ENCODE measurements at places on chromosomes 2 and 18.

DNA sequence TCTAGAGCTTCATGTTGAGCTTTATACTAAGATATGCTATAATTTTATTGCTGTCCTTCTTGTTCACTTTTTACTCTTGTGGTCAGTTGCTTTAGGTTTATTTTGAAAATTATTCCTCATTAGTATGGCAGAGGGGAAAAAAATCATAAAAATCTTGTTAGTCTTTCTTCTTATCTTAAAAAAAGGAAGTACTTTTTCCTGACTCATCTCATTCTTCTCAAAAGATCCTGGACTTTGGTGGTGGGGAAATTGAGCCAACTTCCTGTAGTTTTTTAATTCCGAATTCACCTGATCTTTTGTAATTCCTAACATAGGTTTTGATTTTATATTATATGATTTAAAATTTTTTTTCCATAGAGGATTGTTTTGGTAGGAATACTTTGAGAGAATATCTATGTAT lies 3.8 kb downstream of the SLC4A1AP start:
- no peak for DNase-seq

DNA sequence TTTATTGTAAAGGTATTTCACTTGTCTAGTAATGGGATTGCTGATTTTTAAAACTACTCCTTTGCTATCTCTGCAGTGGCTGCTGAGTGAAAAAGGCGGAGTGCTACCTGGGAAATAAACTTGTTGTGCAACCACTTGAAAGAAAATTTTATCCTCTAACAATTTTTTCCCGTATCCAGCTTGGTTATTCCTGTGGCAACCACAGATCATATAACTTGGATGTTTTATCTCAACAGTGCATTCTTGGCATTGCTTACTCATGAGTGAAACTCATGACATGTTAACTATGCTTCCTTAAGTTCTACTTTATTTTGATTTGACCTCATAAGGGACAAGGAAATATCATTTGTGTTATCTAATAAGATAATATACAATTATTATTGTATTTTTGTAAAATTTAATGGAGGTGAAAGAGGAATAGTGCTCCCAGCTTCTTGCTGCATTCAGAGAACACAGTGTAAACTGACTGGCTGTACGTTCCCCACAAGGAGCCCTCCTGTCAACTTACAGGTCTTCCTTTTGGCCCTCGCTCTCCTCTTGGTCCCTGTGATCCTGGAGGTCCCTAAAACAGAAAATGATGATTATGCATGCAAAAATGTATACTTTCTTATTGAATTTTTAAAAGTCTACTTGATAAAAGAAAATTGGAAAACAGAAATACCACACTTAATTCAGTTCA lies 82.7 kb downstream of the COL5A2 start:
- peak; percentile 83 for DNase-seq

DNA sequence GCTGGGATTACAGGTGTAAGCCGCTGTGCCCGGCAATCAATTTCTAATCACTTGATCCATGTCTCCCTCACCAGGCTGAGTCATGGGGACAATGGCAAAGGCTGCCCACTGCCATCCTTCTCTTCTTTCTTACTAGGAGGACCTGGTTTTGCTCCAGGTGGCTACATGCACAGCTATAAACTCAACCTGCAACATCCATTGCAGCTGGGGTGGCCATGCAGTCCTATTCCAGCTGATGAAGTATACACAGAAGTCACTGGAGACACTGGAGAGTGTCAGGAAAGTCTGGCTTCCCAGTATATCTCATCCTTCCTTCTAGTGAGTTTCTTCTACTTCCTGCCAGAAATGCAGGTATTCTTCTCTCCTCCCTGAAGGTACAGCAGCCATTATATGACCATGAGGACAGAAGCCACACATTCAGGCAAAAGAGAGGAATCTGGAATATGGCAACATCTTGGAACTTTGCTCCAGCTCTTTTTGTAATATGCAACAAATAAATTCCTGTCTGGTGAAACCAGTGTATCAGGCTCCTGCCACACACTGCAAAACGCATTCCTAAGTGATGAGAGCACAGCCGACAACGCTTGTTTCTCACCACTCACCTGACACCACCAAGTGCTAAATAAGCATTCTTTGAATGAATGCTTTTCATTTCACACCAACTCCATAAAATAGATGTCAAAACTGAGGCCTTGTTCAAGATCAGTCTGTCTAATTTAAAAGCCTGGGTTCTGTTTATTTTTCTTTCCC lies 32.3 kb downstream of the SCTR start:
- peak; percentile 85 for DNase-seq

GRCh38 chr2:25582077-25582830 lies 91.1 kb downstream of the DTNB start:
- no peak for DNase-seq

- no peak for DNase-seq
These were observed 6.6 kb downstream of the NMUR1 start for GRCh38 chr2:231523451-231524285.

- peak; percentile 32 for DNase-seq
These were observed 60.1 kb upstream of the KIF5C start for GRCh38 chr2:148814860-148815419.

DNA sequence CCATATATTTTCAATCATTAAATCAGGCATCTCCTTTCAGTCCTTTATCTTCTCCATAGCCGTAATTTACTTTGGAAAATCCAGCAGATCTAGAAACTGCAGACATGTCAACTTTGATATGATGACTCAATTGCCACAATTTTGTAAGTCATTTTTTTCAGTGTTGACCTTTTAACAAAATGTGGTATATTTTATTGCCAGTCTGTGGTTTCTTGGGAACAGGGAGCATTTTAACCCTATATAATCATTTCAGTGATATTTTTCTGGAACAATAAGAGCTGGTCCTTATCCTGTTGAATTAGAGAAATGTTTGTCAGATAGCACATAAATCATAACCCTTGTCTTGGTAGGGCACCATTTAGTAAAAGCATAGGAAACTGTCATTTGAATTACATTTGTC lies 90.9 kb upstream of the UBXN4 start:
- DNase-seq, result no peak

GRCh38 chr2:26805241-26805676 lies 19.4 kb downstream of the CENPA start:
- DNase-seq, result peak; percentile 94
